Urinary bladder (tissue), 4 donors: ENCODE measurements at places on chromosomes 11 and 22. TPM values are rescaled to one million over a fixed set of nuclear protein-coding genes. Genes with fewer than 3 reads are reported as not detected.

PAX6 gene
- not detected for total RNA-seq

SCGB1A1 gene
- total RNA-seq, result 9.5 TPM

APOBEC3C gene
- total RNA-seq, result 8.1 TPM

NEFH gene
- 0.90 TPM for total RNA-seq

RHOD gene
- 3.9 TPM for total RNA-seq

SLC15A3 gene
- 12.7 TPM for total RNA-seq

SMC1B gene
- 0.16 TPM for total RNA-seq

HTR3A gene
- 0.58 TPM for total RNA-seq

KRTAP5-10 gene
- not detected for total RNA-seq

TEX54 gene
- not detected for total RNA-seq

THY1 gene
- total RNA-seq, result 39.2 TPM

ROBO4 gene
- total RNA-seq, result 19.7 TPM

UBQLNL gene
- 0.85 TPM for total RNA-seq

TIMM10B gene
- 25.9 TPM for total RNA-seq

DLG2 gene
- 42.4 TPM for total RNA-seq

ZNF215 gene
- 2.0 TPM for total RNA-seq

RAB39A gene
- 4.0 TPM for total RNA-seq

TYR gene
- total RNA-seq, result not detected

CDKN1C gene
- 78.6 TPM for total RNA-seq

SPTBN2 gene
- 6.7 TPM for total RNA-seq

KCTD17 gene
- 13.8 TPM for total RNA-seq

TRIM21 gene
- total RNA-seq, result 15.9 TPM

PANX3 gene
- not detected for total RNA-seq
